ENCODE measurements at places on chromosomes 7 and 10.

- DNase-seq: no peak
Measured at GRCh38 chr7:236967-237366, 44.6 kb downstream of the FAM20C start.

DNA sequence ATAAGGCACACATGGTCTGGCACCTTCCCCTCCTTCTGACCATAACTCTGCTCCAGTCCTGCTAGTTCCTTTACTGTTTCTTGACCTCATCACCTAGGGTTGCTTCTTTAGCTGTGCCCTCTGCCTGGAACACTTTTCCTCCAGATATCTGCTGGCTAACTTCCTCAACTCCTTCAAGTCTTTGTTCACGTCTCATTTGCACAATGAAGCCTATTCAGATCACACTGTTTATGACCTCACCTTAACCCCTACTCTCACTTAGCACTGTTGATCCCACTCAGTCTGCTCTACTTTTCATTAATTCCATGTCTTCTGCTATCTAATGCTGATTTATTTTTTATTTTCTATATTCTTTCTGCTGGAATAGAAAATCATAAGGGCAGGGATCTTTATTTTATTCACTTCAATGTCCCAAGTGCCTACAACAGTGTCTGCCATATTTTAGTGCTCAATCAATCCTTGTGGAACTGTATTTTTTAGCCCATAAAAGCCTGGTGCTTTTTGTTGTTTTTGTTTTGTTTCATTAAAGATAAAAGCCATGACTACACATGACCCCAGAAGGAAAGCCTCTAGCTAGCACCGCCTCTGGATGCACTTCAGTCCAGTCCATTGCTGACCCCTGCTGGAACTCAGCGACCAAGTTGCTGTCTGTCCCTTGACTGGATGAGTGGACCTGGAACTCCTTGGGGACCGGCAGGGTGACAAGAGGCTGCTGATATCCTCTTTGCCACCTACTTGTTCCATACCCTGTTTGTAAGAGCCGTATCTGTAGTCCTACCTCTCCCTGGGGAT lies 12.3 kb downstream of the KLF14 start:
- DNase-seq: no peak

DNA sequence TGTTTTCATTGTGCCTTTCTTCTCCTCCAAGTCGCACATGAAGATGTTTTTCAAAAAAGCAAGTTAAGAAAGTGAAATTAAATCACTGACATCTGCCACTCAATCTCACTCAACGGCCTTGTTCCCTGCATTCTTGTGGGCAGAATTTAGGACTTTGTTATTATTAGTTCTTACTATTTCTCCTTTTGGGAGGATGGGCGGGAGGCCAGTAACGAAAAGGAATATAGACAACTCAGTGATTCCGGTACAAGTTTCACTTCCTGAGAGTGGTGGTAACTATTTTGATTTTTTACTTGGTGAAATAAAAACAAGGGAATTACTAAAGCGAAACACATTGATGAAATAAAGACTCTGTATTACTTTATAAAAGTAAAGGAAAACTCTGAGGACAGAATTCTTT lies 231.9 kb upstream of the HABP2 start:
- no peak for DNase-seq

DNA sequence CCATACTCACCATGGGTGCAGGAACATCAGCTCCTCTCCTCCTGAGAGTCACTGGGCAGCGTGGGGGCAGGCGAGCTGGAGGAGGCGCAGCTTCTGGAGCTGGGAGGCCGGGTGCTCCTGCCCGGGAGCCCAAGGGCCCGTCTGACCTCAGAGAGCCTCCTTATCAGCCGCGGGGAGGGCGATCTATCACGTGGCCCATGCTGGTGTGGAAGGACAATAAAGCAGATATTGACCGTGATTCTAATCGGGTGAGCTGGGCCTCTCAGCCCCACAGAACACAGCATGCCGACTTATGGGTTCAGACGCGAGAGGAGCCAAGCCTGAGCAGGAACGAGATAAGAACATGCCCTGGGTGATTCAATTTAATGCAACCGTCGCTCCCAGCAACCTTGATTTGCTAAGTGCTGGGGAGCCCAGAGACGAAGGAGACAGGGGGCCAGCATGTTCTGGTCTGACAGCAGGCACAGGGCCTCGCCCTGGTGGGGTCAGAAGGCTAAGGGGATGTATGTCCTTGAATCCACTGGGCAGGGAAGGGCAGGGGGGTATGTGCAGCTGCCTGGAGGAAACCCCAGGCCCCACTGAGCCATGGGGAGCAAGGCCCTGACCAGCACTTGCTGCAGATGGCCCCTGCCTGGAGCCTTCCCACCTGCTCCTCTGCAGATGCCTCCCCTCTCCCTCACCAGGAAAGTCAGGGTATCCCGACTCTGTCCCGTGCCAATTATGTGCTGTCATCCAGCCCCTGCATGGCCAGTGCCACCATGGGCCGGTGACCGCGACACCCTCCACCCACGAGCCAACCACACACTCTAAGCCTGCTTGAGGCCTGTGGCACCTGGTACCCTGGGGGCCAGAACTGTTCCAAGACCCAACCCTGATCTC lies 95.3 kb upstream of the RET start:
- no peak for DNase-seq

DNA sequence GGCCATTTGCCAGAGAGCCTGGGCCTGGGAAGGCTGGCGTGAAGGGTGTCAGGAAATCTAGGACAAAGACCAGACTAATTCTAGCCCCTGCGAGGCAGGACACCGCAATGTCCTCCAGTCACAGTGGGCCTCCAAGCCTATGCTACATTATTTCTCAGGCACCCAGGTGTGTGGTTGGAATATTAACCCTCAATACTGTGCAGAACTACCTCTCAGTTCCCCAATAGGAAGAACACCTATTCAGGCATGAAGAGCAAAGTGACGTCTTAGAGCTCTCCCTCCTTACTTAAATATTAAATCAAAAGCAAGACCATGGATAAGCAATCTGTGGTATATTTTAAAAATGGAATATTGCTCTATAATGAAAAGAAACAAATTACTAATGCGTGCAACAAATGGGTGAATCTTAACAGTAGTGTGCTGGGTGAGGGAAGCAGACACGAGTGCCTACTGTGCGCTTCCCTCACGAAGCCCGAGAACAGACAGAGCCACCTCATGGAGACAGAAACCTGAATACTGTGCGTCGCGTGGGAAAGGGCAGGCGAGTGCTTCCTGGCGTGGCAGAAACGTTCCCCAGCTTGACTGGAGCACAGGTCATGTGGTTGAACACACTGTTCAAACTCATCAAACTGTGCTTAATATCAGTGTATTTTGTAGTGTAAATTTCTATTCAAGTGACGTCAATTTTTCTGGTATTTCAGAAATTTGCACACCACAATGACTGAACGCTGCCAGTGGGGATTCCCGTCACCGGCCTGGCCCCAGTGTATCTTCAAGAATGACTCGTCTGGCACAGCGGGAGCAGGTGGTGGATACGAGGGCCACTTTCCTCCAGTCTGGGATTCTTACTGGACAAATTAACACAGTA lies 15.5 kb upstream of the PTPRN2 start:
- DNase-seq: no peak

DNA sequence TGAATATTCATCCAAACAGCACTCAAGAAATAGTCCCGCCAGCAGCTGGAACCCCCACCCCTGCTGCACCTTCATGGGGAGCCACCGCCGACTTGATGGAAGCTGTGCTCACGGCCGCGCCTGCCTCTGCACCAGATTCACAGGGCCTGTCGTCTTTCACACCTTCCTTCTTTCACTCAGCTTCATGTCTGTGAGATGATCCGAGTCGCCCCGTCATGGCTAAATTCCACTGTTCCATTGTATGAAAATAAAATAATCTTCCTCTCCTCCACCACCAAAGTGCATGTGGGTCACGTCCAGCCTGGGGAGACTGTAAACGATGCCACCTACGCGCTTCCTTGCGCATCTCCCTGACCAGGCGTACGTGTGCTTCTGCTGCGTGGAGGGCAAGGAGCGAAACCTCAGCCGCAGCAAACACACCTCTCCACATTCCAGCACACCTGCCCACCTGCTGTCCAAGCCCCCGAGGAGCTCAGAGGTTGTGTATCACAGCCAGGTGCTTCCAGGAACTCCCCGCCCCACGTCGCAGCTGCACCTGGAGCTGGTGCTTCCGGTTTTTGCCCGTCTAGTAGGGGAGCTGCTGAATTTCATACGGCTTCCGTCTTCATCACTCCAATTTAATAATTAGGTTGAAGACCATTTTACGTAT lies 137.0 kb downstream of the PTPRN2 start:
- no peak for DNase-seq

DNA sequence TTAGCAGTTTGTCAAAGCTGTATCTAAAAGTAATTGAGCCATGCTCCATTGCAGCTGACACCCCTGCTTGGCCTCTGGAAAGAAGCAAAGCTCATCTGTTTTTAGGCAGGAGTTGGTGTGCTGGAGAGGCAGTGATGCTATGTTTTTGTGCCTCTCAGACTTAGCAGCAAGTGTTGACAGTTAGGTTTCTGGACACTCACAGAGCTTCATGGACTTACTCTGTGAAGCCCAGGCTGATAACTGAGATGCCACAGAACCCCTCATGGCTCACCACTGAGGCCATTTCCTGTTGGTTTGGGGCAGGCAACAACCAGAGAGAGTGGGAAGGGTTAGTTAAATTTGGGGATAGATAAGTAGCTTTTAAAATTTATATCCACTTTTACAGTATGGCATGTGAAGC lies 59.8 kb downstream of the BTAF1 start:
- DNase-seq: no peak

DNA sequence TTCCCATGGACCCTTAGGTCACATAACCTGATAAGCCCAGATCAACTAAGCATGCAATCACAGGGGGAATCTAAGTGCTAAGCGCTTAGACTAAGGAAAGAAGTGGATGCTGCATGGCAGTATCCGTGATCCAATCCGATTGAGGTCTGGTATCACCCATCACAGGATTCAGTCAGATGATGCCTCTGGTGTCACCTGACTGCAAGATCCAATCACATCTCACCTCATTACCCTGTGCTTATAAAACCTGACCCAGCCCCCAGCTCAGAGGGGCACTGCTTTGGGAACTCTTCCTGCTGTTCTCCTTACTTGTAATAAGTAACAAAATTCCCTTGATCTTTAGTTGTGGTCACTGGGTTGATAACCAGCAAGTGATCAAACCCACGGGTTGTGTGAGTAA lies 84.7 kb upstream of the TMEM168 start:
- no peak for DNase-seq

DNA sequence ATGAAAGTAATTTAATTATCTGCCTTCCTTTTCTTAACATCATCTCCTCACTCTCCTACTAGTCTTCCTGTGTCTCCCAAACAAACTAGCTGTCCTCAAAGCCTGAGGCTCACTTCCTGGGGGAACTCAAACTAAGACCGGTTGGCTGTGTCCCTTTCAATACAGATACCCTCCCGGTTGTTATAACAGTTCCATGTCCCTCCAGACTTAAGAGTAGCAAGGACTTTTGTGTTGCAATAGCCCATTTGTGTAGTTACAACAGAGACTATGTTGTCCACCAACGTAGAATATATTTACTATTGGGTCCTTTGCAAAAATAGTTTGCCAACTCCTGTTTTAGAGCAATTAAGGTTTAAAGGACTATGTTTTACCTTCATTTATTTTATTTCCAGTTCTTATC lies 8.6 kb upstream of the TARP start:
- no peak for DNase-seq

- no peak for DNase-seq
Measured at GRCh38 chr7:150503581-150503980, 11.1 kb upstream of the GIMAP7 start.

GRCh38 chr10:109882251-109883057 lies 40.9 kb downstream of the XPNPEP1 start:
- no peak for DNase-seq

GRCh38 chr7:82051601-82052000 lies 281.8 kb upstream of the HGF start:
- peak; percentile 48 for DNase-seq

- DNase-seq: no peak
Measured at GRCh38 chr10:95845411-95845810, 62.4 kb upstream of the CC2D2B start.

GRCh38 chr10:68829521-68829920 lies 2.2 kb downstream of the STOX1 start:
- no peak for DNase-seq

- no peak for DNase-seq
Measured at GRCh38 chr10:28171468-28172222, 131.2 kb downstream of the MPP7 start.

DNA sequence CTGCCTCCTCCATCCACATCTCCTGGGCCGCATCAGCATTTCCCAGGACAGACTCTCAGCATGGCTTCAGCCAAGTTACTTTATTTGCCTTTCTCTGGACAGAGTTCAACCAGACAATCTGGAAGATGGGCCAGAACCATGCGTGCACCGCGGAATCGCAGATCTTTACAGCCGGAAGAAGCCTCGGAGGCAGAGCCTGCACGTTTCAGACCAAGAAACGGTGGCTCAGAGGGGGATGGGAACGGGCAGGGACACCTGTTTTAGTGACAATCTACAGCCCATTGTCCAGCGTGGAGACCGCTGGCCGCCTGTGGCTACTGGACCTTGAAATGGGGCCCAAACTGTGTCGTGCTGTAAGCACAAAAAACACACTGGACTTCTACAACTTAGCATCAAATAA lies 3.5 kb downstream of the VIPR2 start:
- DNase-seq: no peak

- no peak for DNase-seq
Measured at GRCh38 chr10:89684604-89685003, 16.8 kb upstream of the KIF20B start.

DNA sequence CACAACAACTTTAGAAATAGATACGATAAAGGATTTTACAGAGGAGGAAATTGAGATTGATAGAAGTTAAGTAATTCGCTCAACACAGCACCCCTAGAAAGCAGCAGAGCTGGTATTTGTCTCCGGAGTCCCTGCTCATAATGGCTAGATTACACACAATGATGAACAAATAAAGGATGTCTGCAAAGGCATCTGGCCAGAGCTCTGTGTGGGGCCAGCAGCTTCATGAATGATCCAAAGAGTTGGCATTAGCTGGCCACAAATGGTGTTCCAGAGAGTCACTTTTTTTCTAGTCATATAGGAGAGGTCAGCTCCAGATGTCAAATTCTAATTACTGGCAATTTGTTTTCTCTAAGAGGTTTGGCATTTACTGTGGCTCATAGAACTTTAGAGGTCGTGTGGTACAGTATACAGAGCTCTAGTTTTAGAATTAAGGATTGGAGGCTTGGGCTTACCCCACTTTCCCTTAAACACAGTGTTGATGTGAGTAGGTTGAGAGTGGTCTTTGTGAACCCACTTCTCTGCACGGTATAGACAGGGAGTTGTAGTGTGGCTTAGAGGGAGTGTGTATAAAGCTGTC lies 186.2 kb downstream of the BICC1 start:
- DNase-seq: no peak

GRCh38 chr10:28090506-28090905 lies 91.6 kb upstream of the ODAD2 start:
- DNase-seq: no peak

DNA sequence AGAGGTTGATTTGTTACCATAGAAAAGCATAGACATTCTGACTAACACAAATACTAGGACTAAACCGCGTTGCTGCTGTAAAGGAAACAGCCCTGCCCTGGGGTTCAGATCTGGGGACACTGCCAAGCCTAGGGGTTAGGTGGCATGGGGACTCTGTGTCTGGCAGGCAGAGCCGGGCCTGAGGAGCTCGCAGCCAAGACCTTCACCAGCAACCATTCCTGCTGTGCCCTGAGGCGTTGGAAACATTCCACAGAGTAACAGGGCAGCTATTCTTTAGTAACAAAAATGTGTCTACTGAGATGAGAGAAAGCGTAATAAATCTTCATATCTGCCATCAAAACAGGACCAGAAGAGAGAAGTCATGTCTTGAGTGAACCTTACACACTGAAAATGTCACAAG lies 280.5 kb downstream of the POM121L12 start:
- no peak for DNase-seq

- no peak for DNase-seq
Measured at GRCh38 chr10:126933116-126933515, 27.9 kb downstream of the DOCK1 start.

Data from NCI-H345 (cell line).